Activated T-cell treated with anti-CD3 and anti-CD28 coated beads, Interleukin-2, amount 50 U/mL, for 1 hour (primary cell): ENCODE measurements at places on chromosomes 6 and 20.

DNA sequence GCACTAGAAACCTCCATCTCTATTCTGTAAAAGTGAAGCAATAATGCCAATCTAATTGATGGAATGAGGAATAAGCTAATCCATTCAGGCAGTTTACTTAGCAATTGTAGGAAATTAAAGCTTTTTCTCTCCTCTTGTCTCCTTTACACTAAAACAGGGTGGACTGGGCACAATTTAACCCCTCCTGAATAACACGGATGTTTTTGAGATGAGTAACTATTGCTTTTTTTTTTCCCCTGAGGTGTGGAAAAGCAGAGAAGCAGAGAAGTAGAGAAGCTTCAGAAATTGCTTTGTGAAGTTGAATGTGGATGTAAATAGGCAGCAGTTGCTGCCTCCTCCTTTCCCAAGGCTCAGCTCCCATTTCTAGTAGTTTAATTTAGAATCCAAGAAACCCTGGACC is 40.0 kb upstream of the GCNT2 start:
- no peak for DNase-seq

GRCh38 chr6:100372326-100373091 is 92.2 kb downstream of the SIM1 start:
- no peak for DNase-seq

- no peak for DNase-seq
Measured at GRCh38 chr20:52959125-52959524, 13.0 kb upstream of the TSHZ2 start.

DNA sequence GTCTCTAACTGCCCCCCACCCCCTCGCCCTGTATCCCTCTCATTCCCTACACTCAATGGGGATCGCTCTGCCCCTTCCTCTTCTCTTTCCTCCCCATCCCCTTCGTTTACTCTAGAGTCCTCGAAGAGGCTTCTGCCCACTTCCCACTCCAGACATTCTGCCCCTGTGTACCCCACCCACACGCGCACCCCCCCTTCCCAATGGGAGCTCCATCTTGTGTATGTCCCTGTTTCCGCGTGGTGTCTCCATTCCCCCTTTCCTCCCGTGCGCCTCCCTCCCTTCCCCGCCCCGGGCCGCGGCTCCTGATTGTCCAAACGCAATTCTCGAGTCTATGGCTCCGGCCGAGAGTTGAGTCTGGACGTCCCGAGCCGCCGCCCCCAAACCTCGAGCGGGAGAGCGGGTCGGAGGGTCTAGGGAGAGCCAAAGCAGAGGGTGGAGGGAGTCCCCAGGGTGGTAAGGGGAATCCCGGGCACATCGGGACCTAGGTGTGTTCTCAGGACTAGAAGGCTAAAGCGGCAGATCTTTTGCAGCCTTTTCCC is 679 bp upstream of the RING1 start:
- no peak for DNase-seq

DNA sequence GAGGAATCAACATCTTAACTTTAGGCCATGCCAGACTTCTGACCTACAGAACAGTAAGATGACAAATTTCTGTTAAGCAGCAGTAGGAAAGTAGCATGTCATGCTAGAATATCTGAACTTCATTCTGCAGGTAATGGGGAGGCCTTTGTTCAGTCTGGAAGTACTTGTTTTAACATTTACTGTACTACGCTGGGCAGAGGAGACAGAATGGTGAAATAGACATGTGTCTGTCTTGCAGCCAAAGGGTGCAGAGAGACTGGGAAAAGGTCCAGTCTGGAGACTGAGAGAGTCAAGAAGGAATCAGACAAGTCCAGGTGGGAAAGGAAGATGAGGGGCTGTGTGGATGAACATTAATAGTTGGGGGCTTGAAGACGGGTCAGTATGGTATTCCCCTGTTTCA is 17.5 kb upstream of the ZBTB2 start:
- no peak for DNase-seq

DNA sequence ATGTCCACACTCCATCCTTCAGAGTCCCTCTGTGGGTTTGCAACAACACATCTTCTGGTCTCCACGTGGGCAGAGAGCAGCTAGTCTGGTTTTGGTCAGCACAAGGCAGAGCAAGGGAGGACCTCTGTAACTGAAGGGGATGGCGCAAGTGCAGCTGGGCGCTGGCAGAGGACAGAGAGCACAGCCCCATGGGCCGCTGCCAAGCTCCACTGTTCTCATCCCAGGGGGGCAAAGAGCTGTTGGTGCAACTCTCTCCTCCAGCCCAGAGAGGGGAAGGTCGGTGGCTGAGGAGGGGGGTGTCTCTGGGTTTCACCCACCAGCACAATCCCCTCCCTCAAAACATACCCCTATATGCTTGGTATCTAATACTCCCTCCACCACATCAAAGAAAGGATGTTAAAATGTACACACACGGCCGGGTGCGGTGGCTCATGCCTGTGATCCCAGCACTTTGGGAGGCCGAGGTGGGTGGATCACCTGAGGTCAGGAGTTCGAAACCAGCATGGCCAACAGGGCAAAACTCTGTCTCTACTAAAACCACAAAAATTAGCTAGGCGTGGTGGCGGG is 9.1 kb downstream of the ATP9A start:
- no peak for DNase-seq

DNA sequence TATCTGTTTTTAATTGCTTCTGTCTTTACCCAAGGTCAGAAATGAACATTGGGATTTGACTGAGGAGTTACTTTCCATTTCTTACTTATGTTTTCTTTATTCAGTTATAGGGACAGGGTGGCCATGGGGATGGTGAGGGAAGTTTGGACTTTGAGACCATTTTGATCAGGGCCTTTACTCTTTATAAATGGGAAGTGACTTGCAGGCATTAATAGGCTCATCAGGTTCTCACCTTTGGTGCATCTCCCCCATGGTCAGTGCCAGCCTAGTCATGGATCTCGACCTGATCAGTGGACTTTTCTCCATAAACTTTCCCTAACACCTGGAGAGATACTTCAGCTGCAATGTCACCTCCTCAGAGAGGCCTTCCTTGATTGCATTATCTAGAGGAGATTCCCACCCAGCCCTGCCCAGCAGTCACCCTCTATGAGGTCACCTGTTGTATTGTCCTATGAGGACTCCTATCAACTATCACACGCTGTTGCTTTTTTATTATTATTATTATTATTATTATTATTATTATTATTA is 16.8 kb upstream of the ZMYND8 start:
- DNase-seq, result no peak

DNA sequence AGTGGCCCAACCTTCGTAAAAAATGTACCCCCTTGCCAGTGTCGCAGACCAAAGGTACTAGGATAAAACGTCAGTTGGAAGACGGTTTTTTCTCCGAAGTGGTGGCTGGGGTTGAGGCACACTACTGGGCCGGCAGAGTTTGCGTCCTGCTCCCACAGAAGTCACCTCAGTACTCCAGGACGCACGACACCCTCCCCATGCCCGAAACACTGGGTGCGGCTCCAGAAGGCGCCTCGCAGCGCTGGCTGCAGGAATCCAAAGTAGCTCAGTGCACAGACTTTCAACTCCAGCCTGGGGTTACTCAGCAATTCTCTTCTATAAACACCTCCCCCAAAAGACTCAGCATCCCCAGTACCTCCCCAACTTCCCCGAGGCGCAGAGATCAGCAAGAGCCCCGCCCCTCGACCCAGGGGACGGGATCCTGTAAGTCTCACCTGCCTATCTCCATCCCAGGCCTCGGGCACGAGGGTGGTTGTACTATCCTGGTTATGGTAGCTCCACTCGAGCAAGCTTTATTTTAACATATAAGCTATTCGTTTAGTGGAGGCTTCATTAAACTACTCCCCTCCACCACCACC is 88.2 kb downstream of the ZFP64 start:
- no peak for DNase-seq

DNA sequence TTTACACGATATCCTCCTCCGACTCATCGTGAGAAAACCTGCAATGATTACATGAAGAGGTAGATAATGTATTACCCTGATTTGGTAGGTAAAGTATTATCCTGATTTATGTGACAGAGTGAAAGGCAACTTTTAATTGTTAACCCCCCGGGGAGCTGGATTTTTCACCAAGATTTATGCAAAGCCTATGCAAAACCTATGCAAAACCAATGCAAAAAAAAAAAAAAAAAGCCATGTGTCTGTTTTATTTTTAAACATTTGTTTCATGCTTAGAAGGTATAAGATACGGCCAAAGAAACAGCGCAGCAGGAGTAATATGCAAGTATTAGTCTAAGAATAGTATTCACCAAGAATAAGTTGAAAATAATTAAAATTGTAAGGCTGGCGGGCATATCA is 109.9 kb downstream of the IPCEF1 start:
- no peak for DNase-seq

DNA sequence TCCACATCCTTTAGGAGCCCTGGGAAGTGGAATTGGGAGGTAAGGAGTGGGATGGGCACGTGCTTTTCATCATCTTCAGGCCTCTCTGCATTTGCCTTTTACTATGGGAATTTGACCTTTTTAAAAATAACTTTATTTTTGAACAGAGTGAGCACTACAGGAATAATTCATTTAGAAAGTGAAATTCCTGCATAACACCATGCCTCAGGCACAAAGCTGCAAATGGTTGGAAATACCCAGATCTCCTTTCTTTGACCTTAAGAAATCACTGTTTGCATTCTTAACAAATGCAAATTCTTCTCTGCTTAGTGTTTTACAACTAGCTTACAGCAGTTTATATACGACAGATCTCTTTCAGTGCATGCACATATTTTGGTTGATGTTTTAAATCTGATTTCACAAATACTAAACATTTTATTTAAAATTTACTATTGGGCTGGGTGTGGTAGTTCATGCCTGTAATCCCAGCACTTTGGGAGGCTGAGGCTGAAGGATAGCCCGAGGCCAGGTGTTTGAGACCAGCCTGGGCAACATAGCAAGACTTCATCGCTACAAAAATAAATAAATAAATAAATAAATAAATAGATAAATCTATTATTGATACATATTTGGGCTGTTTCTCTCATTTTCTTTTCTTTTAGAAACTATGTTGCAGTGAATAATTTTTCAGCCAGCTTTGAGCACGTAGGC is 24.5 kb downstream of the CST8 start:
- no peak for DNase-seq

GRCh38 chr6:95366414-95366813 is 210.9 kb upstream of the MANEA start:
- DNase-seq, result no peak

DNA sequence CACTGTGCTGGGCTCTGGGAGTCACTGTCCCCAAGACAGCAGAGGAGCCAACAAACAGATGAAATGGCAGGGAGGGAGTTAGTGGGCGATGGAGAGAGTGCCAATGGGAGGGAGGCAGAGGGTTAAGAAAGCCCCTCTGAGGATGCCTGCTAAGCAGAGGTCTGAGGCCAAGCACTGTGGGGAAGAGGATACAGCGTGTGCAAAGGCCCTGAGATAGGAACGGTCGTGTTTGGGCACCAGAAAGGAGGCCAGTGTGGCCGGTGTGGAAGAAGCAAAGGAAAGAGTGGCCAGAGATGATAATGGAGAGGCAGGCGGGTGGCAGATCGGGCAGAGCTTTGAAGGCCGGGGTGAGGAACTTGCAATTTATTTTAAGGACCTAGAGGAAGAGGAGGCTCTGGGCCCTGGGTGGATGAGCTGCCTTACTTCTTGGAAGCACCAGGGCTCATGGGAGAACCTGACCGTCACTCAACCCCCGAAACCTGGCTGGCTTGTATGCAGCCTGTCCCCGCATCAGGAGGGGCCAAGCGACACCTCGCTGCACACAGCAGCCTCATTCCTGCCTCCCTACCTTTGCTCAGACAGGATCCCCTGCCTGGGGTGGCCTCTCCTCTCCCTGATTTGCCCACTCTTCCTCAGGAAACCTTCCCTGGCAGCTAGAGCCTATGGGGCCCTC is 73.0 kb downstream of the KCNB1 start:
- no peak for DNase-seq

DNA sequence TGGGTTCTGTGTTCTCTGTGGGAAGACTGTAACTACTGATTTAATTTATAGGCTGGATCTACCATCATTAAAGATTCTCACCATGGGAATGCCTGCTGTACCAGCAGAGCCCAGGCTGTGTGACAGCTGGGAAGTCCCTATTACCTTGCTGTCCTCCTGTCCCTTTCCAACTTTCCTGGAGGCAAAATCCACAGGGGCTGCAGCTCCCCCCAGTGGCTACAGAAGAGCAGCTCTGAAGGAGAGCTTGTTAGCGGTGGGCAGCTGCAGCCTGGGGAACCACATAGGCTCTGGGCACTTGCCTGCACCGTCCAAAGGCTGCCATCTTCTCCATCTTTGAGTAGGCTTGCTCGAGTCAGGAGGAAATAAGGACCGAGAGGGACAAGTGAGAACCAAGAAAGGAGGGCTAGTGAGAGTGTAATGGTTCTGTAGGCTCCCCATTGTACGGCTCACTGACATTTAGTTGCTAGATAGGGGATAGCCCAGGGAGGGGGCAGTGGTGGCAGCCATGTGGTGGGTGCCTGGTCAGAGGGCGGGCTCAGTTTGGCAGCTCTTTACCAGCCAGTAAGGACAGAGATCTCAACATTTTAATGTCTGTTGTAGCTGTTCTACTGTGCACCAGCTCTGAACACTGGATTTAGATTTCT is 155.1 kb upstream of the MLIP start:
- DNase-seq, result no peak

DNA sequence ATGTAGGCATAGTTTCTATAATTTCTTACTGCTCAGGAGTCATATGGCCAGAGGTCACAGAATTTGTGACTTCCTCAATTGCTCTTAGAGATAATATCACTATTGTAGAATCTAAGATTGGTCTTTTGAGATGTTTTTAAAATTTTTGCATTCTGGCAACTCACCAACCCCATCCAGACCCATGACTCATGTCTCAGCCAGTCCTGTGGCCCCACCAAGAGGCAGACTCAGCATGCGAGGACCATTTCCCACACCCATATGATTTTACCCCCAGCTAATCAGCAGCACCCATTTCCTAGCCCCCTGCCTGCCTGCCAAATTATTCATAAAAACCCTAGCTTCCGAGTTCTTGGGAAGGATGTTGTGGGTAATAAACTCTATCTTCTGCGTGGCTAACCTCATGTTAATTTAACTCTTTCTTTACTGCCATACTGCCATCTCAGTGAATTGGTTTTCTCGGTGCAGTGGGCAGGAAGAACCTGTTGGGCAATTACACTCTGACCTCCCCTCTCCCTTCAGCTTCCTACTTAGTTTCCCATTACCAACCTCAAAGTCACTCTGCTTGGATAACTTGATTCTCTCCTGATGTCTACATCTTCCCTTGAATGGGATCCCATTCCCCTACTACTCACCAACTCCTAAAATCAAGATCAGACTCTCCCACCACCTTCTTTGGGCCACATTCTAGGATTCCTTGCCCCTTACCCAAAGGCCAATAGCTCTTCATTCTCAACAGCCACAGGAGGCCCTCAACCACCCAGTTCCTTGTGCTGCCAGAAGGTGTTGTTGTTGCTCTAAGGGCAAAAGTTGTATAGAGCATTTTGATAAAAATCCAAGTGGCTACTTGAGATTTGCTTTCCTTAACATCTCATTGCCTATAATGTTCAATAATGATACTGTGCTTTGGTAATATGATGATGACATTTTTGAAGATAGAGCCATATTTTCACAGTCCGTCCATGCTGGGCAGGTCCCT is 16.2 kb upstream of the IYD start:
- DNase-seq, result no peak

GRCh38 chr6:16591396-16592222 is 169.7 kb downstream of the ATXN1 start:
- DNase-seq, result no peak
